Nucleus accumbens (tissue), 56 donors: ENCODE measurements at places on chromosomes 13 and 19.

DNA sequence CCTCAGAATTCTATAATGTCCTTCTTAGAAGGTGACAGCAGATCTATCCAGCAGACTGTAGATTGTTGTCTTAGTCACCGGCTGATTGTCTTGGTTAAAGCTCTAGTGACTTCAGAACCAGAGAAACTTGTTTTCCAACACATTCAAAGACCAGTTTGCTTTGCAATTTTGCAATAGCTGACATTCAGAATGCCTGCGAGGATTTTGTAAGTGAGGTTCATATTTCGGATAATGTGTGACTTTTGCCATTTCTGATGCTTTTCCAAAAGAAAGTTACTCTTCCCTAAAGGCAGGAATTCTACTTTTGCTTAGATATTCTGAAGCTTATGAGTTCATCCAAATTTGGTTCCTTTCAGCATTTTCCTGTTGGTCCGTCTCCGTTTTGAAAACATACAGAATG lies 13.2 kb downstream of the SPINT2 start:
- DNase-seq: no peak

DNA sequence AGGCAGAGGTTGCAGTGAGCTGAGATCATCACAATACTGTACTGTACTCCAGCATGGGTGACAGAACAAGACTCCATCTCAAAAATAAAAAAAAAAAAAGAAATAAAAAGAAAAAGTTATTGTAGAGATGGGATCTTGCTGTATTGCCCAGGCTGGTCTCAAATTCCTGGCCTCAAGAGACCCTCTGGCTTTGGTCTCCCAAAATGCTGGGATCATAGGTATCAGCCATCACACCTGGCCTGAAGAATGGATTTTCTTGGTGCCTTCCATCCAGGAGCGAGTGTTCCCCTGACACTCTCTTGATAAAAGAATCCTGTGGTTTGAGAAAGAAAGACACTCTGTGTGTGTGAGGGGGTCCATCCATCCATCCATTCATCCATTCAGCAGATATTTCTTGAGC lies 4.7 kb downstream of the OLFM2 start:
- no peak for DNase-seq

- DNase-seq: no peak
Observed at GRCh38 chr19:32363632-32364031, 18.2 kb downstream of the ZNF507 start.

DNA sequence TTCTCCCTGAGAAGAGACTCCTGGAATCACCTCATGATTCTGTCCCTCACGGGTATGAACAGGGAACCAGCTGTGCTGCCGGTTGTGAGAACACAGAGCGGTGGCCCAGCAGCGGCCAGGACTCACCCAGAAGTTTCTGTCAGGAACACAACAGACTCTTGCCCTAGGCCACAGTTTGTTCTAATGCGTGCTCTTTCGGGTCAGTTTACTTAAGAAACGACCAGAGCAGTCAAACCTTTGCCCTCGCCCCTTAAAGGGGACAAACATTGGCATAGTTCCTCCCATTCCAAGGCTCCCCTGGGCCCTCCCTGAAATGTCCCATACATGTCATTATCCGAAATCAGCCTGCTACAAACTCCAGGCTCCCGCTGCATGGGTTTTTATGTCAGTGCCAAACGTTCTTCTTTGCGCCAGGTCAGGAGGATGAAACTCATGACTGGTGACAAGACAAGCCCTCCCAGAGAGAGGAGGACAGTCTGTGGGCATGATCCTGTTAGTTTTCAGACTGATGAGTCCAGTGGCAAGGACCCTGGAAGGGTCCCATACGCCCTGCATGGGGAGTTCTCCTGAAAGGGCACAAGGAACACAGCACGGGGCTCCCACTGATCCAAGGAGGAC lies 18.3 kb downstream of the ZIC5 start:
- no peak for DNase-seq

DNA sequence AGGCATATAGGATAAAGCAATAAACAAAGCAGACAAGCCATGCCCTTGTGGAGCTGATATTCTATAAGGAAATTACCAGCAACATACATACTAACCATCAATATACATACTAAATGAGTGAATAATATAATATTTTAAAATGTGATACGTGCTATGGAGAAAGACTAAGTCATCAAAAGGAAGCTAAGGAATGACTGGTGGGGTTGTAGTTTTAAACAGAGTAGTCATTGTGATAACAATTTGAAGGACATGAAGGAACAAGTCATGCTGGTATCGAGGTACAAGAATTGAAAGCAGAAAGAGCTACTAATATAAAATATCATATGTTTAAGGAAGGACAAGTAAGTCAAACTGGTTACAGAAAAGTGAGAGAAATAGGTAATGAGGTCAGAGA lies 894.9 kb upstream of the PCDH9 start:
- no peak for DNase-seq

- DNase-seq: no peak
Observed at GRCh38 chr13:98940325-98941001, 37.4 kb downstream of the DOCK9 start.

GRCh38 chr13:32956595-32956933 lies 59.7 kb upstream of the KL start:
- no peak for DNase-seq

DNA sequence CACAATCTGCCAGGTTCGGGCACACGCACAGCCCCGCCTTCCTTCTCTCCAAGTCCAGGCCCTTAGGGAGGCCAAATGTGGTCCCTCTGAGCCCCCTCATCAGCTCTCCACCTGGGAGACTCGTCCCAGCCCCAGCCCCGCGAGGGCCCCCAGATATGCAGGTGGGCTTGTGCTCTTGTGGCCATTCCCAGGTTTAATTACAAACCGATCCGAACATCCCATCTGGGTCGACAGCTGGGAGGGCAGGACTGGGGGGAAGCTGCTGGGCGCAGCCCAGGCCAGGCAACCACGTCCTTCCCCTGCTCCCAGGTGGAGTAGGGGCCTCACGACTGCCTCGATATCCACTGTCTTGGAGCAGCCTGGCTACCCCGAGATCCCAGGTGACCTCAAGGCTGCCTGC lies 7.5 kb upstream of the C2CD4C start:
- no peak for DNase-seq

DNA sequence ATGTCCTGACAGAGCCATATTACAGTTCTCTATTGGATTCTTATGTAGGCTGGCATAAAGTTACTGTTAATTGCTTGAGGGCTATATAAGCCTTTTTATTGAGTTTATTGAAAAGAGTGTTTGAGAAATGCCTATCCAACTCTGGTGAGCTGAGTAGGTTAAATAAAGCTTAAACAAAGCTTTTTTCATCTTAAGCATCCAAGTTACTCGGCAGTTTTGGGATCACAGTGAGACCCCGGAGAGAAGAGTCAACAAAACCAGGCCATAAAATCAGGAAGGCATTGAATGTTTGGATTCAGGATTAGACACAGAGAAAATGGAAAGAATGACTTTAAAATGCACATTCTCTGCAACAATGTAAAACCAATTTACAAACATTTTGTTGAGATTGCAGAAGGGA lies 588.5 kb downstream of the DACH1 start:
- no peak for DNase-seq

GRCh38 chr13:23570921-23571315 lies 706 bp downstream of the TNFRSF19 start:
- DNase-seq: no peak

DNA sequence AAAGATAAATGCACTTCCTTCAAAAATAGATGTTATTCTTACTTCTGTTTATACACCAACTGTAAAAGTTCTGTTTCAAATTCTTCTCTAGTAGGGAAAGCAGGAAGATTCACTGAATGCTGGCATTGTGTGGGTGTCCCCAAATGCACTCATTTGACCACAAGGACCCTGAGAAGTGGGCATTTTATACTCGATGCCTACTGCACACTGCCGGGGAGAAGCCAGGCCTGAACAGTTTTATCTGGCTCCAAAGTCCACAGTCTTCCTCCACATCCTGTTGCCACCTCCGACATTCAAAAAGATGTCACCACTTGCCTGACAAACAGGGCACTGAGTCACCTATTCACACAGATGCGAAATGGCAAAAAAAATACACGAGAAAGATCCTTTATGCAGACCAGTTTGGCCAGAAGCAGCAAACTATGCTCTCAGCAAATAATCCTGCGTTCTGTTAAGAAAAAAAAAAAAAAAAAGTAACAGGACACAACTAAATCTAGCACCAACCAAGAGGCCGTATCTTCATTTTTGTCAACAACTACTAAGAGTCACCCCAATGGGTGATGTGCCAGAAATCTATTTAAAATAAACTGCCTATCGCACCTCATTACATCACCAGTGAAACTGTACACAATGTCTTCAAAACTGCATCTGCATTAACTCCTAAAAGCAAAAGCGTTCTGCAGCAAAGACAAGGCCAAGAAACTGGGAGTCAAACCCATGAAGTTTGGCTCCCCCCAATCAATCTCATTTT lies 6.2 kb downstream of the ZC3H4 start:
- no peak for DNase-seq

GRCh38 chr19:16380943-16381755 lies 56.5 kb downstream of the KLF2 start:
- no peak for DNase-seq

DNA sequence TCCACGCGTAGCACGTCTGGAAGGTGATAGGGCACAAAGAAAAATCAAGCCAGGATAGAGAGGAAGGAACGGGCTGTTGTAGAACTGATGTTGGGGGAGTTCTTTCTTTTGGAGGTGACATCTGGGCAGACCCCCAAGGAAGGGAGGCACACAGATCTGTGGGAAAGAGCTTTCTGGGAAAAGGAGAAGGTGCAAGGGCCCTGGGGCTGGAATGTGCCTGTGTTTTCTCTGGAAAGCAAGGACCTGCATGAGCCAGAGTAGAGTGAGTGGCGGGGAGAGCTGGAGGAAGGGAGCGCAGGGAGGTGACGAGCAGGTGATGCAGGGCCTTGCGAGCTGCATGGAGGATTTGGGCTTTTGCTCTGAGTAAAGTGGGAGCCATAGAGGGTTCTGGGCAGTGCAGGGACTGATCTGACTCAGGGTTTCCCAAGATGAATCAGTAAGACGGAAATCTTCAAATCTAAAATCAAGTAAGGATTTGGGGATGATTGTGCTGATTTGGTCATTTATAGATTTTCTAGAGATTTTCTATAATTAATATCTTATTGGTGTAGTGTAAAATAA lies 30.8 kb downstream of the SMARCA4 start:
- DNase-seq: no peak

GRCh38 chr13:81917810-81918209 lies 1576.9 kb upstream of the SPRY2 start:
- no peak for DNase-seq

DNA sequence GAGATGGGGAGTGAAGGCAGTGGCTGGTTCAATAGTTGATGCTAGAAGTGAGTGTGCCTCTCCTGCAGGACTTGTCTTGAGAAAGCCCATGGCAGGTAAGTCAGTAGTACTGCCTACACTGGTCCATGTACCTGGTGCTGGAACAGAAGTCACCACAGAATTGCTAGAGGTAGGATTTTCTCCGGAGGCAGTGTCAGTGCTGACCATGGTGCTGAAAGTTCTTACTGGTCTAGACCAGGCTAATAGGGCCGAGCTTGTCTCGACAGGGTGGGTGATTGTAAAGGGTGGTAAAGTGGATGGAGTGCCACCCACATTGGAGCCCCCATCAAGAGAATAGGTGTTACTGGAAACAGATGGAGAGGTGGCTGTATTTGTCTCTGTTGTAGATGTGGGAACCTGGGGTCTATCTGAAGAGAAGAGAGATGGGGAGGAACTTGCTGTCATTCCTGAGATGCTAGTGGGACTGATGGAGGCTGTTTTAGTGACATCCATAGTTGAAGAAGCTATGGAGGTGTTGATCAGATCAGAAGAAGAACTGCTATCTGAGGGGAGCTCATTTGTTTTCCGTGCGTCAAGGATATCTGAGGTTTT lies 36.6 kb downstream of the MUC16 start:
- DNase-seq: no peak

DNA sequence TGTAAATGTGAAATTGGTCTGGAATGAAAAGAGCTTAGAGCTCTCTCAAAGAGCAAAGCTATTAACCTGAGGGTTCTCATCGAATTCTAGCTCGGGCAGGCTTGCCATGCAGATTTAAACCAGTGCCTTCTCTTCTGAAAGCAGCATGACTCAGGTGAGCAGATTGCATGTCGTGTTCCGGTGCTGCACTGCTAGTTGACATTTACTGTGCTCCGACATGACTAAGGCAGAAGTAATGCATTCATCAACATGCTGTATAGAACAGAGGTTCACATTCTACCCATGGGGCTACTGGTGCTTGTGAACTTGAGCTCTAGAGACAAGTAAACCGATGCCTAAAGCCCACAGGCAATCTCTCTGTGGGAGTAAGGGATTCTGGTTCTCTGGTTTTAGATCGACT lies 947.7 kb downstream of the EFNB2 start:
- no peak for DNase-seq

DNA sequence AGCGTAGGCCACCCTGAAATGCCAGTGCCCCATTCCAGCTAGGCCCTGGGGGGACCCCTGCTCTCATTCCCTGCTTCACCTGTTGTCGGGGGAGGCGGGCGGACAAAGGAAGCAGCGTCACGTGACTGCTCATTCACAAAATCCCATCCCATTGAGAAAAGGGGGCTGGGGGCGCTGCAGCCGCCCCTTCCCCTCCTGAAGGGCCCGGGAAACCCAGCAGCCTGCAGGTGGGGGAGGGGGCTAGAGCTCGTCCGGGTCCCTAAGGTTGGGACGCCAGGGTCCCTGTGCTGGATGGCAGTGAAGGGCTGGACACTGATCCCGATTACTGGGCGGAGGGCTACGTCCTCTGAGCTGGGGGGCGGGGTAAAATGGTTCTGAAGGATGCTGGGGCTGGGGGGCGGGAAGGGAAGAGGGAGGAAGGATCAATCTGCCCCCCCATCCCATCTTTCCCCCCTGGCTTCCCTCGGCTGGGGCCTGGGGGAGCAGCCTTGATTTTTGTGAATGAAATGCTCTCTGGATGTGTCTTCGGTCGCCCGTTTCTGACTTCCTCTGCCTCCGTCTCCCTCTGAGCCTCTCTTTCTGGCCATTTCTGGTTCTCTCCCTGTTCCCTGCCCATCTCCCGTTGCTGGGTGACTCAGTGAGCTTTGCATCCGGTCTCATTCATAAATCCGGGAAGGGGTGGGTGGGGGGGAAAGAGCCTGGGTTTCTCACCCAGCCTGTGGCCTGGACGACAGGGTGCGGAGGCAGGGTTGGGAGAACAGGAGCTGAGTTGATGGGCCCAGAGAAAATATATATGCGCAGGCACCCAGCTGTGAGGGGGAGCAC lies 816 bp downstream of the SPRED3 start:
- no peak for DNase-seq

DNA sequence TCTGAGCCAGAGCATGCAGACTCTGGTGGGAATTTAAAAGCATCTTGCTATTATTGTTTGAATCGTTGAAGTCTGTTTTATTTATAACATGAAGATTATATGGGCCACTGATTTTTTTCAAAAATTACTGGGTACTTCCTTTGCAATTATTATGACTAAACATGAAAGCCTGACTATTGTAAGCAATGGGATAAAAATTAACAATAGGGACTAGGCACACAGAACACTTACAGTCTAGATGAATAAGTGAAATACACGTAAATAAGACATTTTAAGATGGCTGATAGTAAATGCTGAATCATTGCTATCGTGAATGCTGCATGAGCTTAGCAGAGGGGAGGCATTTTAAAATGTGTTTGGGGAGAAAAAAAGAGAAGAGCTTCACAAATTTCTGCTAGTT lies 81.0 kb upstream of the MAB21L1 start:
- no peak for DNase-seq
